ENCODE measurements at places on chromosomes 6 and 20. TPM values are rescaled to one million over a fixed set of nuclear protein-coding genes. Genes with fewer than 3 reads are reported as not detected.

DNA sequence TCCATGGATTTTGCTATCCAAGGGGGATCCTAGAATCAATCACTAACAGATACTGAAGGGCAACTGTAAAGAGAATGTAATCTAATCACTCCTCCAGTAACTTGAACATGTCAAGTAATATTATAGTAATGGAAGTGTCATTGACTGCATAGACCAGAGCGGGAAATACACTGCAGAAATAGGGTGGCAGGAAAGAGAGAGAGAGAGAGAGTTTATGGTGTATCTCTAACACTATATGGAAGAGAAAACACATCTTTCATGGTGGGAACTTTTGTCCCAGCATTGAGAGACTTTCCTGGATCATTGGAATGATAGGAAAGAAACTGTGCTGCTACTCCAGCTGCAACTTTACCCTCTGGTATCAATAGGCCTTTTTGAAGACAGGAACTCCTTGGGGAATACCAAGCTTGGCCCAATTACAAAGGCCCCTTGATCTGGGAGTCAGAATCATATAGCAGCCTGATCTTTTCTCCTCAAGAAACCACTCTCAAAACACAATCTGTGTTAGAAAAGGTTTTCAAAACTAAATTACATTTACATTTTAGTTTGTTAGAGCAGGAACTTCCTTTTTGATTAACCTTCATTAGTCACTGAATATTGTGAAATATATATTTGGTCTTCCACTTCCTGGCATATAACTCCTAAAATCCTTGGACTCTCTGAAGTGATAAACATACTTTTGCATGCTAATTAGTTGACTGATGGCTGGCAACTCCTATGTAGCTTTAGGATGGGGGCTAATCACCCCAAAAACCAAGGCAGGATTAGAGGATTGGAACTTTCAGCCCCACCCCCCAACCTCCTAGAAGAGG, 29.5 kb upstream of the RNGTT start:
- DNase-seq: peak; percentile 18

KHDRBS2 gene
- total RNA-seq: not detected

- DNase-seq: no peak
Measured at GRCh38 chr20:48338717-48339116, 489.1 kb downstream of the PREX1 start.

- no peak for DNase-seq
Measured at GRCh38 chr20:32752458-32753250, 9.4 kb upstream of the COMMD7 start.

- DNase-seq: no peak
Measured at GRCh38 chr20:14707026-14707680, 369.7 kb upstream of the FLRT3 start.

DNA sequence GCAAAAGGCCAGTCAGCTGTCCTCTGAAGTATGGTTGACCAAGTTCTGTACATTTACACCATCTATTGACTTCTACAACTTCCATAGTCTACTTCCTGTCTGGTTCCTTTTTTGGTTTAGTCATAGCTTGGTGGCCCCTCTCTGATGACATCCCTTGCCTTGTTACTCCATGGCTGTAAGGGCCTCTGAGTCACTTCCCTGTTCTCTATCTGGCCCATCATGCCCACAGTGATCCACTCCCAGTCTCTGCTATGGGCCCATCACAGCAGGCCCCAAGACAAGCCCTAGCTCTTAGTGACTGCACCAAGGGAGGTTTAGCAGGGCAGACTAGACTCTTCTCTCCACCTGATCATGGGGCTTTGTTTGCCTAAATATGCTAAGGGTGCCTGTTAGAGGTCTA, 441.6 kb downstream of the HACE1 start:
- DNase-seq: no peak

MMP24 gene
- total RNA-seq: not detected

DNA sequence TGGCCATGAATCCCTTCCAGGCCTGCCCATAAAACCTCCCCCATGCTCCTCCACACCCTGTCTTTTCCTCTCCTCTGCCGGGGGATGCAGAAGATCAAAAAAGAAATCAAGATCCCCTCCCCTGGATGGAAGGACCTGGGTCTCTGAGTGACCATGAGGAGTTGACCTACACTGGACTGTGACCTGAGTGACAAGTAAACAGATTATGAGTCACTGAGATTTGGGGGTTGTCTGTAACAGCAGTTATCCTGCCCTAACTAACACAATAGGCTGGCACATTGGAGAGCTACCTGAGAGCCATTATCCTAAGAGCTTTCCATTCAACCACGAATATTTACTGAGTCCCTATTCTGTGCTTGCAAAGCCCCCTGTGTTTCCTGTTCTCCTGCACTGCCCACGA, 28.4 kb upstream of the SIRPA start:
- DNase-seq: no peak

DNA sequence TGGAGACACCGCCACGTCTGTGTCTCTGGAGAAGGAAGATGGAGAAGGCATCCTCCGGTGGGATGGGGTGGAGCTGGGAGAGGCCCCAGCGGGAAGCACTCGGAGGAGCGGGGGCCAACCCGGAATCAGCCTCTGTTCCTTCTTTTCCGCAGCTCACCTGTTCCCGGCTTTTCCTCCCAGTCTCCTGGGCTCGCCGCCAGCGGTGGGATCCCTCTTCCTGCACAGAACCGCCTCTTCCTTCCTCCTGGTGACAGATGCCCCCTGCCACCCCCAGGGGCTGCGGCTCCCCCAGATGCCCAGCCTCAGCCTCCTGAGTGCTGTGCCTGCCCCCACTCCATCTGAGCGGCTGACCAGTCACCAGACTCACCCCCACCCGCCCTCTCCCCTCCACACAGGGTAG, 23.3 kb downstream of the RAMACL start:
- no peak for DNase-seq

CTAGE9 gene
- not detected for total RNA-seq

DNA sequence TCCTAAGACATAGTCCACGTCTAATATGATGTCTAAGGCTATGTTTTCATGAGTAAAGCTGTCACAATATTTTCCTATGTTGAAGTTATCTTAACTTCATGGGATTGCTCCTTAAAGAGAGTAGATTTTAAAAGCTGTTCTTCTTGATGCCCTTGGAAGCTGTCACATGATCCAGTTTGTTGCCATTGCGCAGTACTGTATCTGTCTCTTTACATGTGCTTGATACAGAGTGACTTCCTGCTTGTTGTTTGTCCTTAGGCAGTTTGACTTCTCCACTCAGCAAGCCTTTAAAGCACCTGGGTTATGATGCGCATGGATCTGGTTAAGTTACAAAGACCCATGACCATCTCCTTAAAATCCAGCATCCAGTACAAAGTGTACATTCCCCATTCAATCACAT, 85.4 kb downstream of the CDYL start:
- no peak for DNase-seq

IL17A gene
- total RNA-seq: not detected

ZBTB2 gene
- total RNA-seq: 27.1 TPM

DNA sequence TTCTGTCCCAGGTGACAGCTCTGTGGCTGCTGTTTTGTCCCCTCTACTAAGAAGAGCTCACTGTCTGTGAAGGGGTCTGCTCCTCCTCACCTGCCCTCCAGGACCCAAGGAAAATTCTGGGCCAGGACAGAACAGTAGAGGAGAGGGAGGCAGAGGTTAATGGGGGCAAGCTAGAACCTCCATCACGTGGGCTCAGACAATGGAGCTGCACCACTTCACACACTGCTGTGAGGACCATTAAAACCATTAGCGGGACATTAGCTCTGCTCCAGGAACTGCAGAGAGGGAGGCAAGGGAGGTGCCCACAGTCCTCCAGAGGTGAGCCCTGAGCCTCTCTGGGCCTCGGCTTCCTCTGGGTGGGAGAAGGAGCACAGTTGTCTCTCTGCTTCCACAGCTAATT, 78.4 kb downstream of the NOL4L start:
- no peak for DNase-seq

DNA sequence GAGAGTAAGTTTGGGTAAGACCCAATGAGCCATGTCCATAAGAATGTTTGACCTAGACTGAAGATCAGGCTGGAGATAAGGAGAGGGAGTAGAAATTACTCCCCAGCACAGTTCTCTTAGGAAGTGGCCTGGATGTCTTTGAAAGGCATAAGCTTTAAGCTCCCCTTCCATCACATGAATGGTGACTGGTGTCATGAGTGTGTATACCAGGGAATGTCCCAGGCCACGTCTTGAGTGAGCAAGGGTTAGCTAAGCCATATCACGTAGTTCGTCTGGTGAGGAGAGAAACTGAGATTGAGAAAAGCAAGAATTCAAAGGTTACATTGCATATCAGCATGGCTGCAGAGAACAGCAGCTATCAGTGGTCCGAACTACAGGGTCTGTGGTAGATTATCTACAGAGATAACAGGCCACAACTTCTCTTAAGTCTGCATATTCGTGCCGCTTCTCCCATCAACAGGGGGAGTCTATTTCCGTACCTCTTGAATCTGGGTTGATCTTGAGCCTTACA, 60.1 kb upstream of the BMP2 start:
- no peak for DNase-seq

CYP24A1 gene
- not detected for total RNA-seq

DNA sequence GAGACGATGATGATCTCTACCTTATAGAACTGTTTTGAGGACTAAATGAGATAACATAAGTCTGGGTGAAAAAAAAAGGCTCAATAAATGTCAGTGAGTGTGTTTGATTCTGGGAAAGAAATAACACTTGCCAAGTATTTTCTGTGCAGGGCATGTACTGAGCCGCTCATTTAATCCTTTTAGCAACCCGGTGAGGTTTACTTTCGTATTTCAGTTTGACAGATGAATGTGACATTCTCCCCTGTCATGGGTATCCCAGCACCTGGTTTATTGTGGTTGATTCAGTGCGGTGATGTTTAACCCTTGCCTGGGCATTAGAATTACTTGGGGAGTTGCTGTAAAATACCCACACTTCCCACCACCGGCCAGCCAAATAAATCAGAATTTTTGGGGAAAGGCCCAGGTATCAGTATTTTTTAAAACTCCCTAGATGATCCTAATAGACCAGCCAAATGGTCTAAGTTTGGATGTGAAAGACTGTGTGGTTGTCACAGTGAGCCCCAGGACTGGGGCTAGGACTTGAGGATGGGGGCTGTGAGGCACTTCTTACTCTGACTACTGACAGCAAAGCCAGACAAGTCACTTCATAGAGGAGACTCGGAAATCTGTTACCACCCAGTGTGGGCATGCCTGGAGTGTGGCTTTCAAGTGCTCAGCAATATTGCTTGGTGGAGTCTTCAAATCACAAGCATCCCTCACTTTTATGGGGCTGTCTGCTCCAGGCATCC, 100.2 kb upstream of the KCNG1 start:
- DNase-seq: no peak

DNA sequence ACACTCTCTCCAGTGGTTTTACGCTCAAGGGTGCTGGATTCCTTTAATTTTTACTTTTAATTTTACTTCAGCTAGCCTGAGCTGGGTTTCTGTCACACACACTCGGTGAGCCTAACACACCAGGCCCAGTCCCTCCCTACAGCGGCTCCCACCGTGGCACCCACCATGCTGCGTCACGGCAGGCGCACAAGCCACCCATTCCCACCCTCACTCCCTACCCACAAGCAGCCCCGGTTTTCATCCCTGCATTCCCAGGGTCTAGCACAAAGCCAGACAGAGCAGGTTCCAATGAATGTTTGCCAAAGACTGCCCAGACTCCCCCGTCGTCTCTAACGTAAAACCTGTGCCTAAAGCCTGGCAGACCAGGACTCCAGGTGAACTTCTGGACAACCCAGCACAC, 50.3 kb downstream of the MYH7B start:
- DNase-seq: peak; percentile 1

ANGPT4 gene
- not detected for total RNA-seq

DNA sequence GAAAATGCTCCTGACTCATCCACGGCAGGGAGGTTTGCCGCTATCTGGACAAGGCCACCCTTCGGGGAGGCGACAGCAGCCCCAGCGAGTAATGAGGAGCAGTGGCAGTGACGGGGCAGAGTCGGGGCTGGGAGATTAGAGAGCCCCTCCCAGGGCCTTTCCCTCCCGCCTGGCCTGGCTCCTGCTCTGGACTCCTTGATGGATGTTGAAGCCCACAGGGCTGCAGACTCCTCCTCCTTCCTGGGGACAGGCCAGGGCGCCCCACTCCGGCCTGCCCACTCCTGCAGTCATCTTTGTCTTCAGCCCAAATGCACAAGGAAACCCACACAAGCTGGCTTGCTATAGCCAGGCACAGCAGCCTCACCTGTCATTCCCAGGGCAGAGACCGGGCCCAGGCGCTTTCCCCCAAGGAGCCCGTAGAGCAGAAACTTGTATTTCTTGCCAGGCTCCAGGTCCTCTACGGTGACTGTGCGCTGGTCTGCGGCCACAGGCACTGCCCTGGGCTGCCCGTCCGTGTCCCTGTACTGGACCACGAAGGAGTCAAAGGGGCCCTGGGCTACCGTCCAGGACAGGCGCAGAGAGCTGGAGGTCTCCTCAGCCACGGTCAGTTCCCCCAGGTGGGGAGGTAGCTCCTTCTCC, 7.7 kb downstream of the CYP21A2 start:
- peak; percentile 27 for DNase-seq

SLC17A4 gene
- total RNA-seq: not detected

GRCh38 chr6:54535568-54535967, 227.3 kb downstream of the TINAG start:
- no peak for DNase-seq

LPA gene
- total RNA-seq: not detected

- no peak for DNase-seq
Measured at GRCh38 chr6:135941275-135942025, 89.9 kb downstream of the PDE7B start.

DNA sequence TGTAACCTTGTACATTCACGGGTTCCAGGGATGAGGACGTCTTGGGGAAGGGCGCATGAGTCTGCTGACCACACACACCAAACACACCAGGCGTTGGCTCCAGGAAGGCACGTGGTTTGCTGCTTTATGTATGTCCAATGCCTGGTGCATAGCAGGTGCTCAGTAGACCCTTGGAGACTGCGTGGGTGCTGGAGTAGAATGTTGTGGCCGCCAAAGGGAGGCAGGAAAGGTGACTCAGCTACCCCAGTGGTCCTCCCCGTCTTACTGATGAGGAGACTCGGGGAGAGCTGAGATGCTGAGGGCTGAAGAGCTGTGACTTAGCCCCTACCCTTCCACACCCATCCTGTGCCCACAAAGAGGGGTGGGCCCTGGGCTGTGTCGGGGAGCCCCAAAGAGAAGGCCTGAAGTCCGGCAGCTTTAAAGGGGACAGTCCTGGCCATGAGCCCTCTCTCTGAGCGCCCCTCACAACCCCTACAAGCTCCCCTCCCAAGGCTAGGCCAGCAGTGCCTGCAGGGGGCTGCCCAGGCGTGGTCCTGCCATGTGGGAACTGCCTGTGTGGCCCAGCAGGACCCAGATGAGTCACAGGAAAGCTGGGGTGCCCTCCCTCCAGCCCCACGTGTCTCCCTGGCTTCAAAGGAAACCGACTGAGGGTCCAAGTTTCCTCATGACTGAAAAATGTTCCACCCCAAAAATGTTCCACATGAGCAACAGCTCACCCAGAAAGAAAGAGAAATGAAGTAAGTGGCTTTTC, 28.0 kb upstream of the PTGIS start:
- peak; percentile 71 for DNase-seq

SMOC2 gene
- not detected for total RNA-seq

All from SJCRH30 (cell line).